Activated naive CD4-positive, alpha-beta T cell treated with anti-CD3 and anti-CD28 coated beads, Interleukin-2, amount 50 U/mL, for 72 hours (primary cell): ENCODE measurements at places on chromosomes 6 and 20. TPM values are rescaled to one million over a fixed set of nuclear protein-coding genes. Genes with fewer than 3 reads are reported as not detected.

The ECT2L gene
- total RNA-seq: not detected

The DYNLT2 gene
- total RNA-seq: 2.6 TPM

The SEMG1 gene
- total RNA-seq: not detected

The BFSP1 gene
- 0.16 TPM for total RNA-seq

The FERMT1 gene
- total RNA-seq: not detected

The COL12A1 gene
- total RNA-seq: 0.06 TPM
